AG20443 (cell line): ENCODE measurements at places on chromosomes 6 and 20.

DNA sequence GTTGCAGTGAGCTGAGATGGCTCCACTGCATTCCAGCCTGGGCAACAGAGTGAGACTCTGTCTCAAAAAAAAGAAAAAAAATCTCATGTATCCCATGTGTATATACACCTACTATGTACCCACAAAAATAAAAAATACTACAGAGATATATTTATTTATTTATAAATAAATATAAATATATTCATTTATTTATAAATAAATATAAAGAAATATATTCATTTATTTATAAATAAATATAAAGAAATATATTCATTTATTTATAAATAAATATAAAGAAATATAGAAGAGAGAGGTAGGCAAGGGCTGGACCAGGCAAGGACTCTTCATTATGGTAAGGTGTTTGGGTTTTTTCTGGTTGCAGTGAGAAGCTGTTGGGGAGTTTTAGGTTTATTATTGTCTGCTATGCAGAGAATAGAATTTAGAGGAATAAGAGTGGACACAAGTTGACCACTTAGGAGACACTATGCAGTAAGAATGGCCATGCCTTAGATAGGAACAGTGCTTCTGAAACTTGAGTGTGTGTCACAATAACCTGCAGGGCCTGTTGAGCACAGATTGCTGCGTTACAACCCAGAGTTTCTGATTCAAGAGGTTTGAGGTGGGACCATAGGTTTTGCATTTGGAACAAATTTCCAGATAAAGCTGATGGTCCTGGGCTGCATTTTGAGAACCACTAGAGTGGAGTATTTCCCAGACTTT is 254.2 kb downstream of the EYA4 start:
- DNase-seq = no peak

GRCh38 chr6:42929821-42930360 is 611 bp downstream of the CNPY3 start:
- DNase-seq = peak; percentile 53

GRCh38 chr6:14068133-14068532 is 49.4 kb upstream of the CD83 start:
- DNase-seq = peak; percentile 68

DNA sequence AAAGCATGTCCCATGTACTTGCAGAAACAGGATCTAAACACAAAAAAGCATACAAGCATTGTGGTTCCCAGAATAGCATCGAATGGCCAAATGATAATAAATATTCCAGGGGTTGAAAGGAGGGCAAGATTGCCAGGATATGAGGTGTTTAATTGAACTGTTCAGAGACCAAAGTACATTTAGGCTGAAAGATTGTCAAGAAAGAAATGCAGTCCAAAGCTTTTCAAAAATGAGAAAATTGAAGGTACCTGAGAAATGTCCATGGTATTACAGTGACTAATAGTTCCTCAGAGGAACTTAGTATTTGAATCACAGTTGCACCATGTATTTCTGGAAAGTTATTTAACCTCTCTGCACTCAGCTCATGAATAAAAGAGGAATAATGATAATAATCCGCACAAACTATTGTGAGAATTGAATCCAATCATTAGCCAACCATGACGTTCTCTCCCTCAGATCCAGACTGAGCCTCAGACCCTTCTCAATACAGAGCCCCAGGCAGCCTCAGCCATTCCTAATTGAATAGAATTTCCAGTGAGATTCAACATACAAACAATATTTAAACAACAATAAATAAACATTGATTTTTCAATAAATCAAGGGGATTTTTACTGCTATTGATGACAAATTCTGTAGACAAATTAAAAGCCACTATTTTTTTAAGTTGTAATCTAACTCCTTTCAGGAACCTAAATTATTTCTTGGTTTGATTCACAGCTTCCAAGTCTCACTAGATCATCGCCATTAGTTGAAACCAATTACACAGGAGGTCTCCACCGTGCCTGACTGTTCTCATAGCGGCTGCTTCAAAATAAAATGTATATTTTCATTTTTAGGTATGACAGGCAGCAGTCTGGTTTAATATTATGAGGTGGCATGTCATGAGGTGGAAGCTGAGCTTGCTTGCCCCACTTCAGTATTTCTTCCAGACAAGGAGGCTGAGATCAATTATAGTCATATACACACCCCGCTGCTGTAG is 144.3 kb upstream of the TENT5A start:
- no peak for DNase-seq

DNA sequence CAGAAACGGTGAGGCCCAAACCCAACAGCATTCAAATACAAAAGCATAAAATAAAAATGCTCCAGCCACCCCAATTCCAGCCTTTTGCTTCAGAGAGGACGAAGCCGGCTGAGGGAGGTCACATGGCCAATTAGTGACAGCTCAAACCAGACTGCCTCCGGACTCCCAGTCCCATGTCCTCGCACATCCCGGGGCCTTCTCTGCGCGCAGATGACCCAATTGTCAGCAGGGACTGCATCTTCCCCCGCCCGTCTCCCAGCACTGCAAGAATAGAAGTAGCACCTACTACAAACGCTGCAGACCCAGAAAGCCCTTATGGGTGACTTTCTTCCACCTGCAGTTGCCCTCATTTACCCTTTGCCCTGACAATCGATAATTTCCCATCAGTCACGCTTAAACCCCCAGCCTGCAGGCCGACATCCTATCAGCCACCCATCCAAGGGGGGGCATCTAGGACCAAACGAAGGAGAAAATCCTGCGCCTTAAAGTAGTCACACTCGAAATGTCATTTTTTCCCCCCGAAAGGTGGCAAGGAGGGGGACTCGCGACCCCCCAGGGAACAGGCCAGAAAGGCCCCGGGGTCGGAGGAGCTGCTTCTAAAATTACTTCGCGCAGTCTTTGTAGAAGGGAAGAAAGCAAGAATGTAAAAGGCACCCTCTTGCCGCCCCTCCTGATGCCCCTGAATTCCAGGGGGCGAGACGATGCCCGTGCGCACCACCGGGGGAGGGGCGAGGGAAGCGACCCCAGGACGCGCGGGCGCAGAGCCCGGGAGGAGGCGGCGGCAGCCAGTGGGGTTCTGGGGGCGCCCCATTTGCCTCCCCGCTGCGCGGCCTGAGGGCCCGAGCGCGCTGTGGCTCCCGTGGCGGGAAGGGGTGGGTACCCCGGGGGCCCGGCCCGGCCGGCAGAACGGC is 792 bp downstream of the SLC23A2 start:
- DNase-seq = peak; percentile 67

DNA sequence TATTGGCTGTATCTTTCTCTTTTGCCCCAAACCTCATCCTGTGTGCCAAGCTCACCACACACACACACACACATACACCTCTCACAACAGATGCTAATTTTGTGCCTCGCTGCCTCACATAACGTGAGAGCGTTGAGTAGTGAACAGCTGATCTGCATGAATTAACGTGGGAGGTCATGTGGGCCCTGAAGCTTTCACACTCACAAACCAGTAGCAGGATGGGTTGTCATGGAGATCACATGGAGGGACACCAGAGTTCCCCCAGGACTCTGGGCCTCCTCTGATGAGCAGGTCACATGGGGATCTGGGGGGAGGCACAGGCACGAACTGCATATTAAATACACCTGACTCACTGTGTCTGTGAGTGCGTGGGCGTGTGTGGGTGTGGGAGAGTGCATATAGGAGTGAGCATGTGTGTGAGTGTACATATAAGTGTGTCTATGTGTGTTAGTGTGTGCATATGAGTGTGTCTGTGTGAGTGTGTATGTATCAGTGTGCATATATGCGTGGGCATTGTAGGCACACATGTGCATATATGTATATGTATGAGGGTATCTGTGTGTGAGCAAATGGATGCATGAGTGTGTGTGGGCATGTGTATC is 62.7 kb upstream of the SULF2 start:
- DNase-seq = no peak

DNA sequence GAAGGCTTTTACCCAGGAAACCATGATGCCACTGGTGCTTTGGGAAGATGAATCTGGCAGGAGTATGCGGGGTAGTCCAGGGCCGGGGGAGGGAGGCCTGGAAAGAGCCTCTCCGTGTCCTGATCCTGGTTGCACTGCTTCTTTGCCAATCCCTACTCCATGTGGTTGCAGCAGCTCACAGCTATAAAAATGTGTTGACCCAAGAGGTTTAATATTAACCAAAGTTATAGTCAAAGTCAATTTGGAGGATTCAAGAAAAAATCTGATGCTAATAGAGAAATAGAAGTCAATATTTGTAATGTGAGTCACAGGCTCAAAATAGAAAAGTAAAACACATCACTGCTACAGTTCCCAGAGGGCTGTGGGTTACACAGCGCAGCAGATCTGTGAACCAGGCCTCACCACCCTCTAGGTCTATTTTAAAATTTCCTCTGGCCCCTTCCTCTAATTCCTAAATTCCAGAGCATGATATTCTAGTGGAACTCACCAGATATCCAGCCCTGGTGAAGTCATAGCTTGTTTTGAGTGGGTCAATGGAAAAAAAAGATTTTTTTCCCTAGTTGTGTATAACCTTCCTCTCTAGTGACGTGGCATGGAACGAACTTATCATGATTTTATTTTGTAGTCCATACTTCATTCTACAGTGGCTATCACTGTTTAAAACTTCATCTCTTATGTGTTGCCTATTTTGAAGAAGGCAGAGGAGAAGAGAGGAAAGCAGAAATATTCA is 63.2 kb upstream of the BMP2 start:
- peak; percentile 66 for DNase-seq

DNA sequence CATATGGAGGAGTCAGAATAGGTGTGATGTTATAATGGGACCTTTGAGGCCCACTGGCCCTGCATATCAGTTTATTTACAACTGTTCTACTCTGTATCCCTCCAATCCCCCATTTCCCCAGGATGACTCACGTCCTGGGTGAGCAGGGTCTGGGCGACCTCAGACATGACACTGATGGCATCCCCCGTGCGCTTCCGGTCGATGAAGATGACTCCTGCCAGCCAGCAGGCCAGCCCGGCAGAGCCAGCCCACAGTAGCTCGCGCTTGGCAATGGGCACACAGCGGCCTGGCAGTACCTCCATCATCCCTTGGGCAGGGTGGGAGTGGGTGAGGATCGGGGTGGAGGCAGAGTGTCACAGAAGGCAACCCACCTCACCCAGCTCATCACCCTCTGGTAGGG is 5.6 kb downstream of the AGPAT1 start:
- no peak for DNase-seq

DNA sequence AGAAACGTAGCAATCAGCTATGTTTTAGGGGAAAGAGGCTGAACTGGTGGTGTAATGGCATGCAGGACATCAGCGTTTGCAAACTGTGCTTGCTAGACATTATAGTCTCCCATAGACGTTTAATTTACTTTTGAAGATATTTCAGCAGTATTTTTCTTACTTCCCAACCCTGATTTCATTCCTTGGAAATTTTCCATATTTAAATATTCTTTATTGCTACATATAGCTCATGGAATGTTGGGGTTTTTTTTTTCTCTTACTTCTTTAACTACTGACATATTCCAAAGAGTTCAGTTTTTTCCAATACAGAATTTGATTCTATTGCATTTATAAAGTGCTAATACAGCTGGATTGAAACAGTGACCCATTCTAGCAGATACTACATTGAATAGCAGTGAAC is 694.4 kb upstream of the CITED2 start:
- DNase-seq = no peak

GRCh38 chr20:53245574-53245973 is 273.4 kb downstream of the TSHZ2 start:
- no peak for DNase-seq
